GM18507 (cell line): ENCODE measurements at places on chromosomes 5 and 9.

DNA sequence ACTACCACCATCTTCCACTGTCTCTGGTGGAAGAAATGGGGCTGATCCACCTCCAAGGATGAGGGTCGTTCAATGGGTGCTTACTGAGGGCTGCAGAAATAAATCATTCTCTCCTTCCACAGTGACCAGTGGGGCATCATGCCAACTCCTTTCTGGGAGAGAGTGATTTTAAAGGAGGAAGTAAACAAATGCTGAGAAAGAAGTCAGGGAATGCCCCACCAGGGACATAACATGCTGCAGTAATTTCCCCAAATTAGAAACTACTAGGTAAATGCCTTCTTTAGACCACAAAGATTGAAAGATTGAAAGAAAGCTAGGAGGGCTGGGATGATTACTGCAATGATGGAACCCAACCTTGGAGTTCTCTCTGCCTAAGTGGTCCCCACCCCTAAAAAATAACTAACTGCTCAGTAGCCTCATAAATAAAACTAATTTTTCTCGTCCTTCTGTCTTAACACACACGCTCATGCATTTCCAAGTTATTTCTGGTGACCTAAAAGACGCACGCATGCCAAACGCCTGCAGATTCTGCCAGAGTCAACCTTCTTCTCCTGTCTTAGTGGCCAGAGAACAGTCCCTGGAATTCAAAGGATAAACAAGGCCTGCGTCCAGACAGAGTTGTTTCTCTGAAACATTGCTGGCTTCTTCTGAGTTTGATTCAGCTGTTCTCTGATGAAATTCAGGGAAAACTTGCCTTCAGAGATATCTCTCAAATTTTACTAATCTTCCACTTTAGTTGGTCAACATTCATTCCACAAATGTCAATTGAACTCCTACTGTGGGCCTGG, 250.0 kb downstream of the NR3C1 start:
- no peak for DNase-seq

GRCh38 chr9:34663303-34663605, 797 bp upstream of the CCL27 start:
- no peak for DNase-seq

- DNase-seq: no peak
Measured at GRCh38 chr9:109417585-109418544, 80.2 kb downstream of the PTPN3 start.

- no peak for DNase-seq
Measured at GRCh38 chr5:83472213-83472507, 616 bp downstream of the VCAN start.

DNA sequence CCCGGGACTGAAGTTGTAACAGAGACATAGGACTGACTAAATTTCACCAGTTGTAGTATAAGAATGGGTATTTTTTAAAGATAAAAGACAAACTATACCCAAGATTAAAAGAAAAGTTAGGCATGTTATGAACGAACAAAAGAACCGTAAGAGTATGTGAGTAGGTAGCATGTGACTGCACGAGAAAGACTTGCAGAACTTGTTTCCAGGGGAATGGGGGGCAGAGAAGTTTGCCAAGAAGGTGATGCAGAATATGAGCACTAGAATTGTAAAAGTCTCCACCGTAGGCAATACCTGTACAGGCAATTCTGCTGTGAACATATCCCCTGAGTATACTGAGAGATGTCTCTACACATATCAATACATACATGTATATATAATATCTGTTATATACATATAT, 614.7 kb downstream of the PRELID2 start:
- no peak for DNase-seq

DNA sequence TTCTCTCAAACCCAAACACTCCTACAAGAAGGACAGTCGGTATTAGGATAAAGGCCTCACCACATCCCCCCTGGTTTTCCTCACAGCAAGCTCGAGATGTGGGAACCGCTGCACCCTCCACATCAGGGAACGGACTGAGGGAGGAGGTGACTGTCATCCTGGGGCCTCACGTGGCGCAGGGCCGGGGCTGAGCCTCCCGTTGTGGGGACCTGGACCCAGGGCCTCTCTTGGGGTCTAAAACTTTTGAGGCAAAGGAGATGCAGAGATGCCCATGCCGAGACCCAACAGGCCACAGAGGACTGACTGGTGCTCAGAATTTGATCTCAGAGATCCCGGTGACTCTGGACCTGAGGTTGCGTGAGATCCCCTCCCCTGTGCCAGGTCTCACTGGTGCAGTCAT, 72.7 kb downstream of the MRPL36 start:
- no peak for DNase-seq

- DNase-seq: no peak
Measured at GRCh38 chr5:38780945-38781344, 64.9 kb upstream of the OSMR start.

DNA sequence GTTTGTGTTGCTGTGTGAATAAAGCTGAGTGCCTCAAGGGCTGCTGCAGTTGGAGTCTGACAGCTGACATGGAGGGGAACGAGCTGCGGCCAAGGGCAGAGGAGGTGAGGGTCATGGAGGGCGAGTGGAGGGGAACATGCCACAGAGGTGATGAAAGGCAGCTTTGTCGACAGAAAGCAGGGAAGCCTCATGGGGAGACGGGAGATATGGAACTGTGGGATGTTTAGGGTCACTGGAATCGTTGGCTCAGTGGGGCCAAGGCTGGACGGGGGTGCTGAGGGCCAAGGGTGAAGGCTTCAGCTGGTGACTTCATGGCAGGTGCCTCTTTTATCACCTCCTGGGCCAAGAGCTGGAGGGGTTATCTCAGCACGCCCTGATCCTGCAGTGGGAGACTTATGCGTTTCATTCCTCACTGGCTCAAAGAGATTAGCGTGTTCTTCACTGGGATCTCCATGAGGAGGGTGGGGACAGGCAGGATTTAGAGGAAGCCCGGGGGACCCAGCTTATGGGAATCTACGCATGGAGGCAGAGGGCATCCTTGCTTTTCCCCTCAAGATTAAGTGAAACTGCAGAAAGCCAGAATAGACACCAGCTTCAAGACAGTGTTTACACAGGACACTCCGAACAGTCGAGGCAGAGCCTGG, 42.2 kb downstream of the FAM240B start:
- DNase-seq: no peak

DNA sequence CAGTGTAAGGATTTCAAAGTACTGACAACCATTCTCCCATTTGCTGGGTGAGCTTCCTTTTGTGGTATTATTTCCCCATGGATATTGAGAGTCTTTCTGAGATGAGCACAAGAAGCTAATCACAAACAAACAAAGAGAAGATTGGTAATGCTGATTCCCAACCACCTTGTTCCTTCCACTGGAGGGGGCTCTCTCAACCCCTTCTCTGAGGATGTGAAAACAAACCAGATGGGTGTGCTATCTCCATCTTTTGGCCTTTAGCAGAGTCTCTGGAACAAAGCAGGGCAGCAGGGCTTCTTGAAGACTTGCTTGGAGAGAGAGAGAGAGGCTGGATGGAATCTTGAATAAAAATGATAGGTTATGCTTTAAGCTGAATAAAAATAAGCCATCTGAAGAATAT, 576.7 kb upstream of the ZNF462 start:
- DNase-seq: no peak

DNA sequence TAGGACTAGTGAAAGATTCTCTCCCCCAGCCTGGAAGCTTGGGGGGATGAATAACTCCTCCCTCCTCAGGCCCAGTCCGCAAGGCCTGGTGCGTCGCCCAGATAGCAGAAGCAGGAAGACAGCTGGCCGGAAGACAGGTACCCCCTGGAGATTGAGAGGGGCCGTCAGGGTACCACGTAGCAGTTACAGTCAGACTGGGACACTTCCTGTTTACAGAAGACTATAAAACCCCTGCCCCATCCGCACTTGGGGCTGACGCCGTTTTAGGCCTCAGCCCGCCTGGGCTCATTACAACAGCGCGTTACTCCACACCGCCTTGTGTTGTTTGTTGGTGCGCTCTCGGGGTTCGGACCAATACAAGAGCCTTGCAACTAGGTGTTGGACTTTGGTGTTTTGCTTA, 15.4 kb downstream of the SEMA6A start:
- no peak for DNase-seq

- DNase-seq: no peak
Measured at GRCh38 chr5:136005476-136005875, 23.3 kb upstream of the TGFBI start.

- DNase-seq: no peak
Measured at GRCh38 chr5:164256954-164257353, 751.5 kb downstream of the MAT2B start.
